ENCODE measurements at places on chromosomes 12 and 14.

DNA sequence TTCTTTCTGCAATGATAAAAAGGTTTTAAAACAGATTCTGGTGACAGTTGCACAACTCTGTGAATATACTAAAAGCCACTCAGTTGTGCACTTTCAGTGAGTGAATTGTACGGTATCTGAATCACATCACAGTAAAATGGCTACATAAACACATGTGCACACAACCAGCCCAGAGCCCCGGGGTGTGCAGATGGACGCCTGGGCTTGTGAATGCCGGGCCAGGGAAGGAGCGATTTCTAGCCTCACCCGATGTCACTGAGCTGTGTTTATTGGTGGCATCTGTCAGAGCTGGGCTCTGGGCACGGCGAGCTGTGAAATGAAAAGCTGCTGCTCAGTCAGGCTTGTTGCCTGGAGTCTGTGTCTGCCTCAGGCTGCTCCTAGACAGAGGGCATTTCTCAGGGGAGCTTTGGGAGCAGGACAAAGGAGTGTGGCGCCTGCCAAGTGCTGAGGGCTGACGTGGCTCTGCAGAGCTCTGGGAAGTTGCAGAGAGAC lies 25.9 kb downstream of the RHOF start:
- DNase-seq = no peak

DNA sequence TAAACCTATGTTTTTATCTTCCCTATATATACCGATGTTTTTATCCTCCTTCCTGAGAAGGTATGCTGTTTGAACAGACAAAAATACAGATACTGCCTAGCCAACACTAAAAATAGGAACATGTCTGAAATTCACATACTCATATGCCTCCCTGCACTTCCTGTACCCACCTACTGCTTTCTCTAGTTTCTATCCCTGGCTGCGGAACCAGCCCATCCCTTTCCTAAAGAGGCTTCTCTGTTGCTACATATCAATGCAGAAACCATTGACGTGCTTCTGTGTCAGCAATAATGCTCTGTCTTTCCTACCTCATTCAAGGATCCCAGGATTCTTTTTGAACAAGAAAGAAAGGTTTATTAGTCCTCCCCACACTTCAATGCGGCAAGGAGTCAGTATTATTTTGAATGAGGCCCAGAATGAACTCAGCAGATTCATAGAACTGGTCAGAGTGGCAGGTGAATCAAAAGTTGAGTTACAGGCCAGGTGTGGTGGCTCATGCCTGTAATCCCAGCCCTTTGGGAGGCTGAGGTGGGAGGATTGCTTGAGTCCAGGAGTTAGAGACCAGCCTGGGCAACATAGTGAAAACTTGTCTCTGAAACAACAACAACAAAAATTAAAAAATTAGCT lies 67.8 kb upstream of the NAP1L1 start:
- DNase-seq = peak; percentile 41

DNA sequence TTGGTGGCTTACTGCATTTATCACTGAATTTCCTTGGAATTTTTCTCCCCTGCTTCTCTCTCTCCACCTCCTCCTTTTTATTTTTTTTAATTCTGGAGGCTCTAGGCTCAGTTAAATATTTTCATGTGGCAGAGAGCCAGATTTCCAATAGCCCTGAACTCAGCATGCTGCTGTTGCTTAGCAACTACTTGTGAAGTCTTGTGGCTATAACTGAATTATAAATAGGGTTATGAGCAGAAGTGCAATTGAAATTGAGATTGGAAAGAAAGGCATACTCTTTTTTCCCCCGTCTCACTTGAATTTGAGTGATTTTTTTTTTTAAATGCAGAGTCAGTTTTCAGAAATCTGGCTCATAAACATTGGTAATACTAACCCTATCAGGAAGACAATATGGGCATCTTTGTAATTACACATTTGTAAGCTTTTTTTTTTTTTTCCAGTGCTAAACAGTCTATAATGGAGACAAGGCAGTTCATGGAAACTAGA lies 38.3 kb downstream of the ATF7IP start:
- peak; percentile 34 for DNase-seq

- no peak for DNase-seq
Measured at GRCh38 chr14:62315631-62316030, 553.4 kb downstream of the SNAPC1 start.

DNA sequence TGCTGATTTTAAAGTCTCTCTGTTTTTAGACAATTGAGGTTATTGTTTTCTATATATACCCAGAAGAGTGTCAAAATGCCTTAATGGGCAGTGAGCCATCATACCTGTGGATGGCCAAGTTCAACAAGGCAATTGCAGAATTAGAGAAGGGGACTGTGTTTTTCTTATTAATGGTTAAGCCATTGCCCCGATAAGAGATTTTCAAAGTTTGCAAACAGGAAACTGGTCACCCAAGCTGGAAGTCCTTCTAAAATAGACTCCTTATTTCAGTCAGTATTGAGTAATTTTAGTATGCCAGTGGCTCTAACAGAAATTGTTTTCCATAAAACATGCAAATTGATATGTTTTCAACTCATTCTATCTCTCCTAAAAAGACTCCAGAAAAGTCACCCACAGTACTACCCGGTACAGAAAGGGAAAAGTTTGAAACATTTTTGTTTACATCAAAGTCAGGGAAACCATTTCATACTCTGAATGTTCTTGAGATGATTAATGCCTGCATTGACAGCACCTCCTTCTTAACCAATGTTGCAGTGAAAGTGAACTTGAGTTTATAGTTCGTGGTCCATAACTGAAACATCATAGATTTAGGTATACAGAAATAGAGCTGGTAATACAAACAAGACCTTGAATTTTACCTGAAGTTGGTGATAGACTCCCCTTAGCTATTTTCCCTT lies 191.1 kb downstream of the TMX1 start:
- no peak for DNase-seq

GRCh38 chr14:82999802-83000201 lies 1466.1 kb upstream of the SEL1L start:
- no peak for DNase-seq

Measured in GM20000 (cell line).